ENCODE measurements at places on chromosomes 11 and 22.

- DNase-seq = no peak
Measured at GRCh38 chr11:117861151-117862018, 15.1 kb downstream of the FXYD6 start.

DNA sequence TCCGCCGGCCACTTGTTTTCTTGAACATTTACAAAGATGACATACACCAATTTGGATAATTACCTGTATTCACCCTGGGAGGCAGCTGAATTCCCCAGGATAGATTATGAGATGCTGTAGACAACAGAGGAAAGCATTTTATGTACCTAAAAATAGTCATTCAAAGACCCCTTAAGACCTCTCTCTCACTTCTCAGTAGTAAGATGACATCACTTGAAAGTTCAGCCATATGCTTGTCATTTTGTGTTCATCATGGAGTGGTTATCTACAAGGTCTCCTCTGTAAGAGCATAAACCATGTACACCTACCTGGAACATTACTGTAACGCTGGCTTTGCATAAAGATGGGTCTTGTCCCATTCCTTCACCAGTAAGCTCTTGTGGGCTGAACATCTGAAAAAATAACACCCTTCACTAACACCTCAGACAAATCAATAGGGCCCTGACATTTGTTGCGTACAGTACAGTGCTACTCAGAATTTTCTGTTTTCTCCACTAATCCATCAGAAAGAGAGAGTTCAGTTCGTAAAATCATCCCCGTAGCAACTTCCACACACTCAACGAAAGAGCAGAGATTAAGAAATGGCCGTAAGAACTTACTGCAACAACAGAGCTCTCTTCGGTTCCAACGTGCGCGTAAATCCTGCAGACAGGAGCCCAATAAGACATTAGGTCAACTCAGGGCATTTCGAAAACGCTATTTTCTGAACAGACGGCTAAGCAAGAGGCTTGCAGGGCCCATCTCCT, 15.6 kb upstream of the WDR74 start:
- DNase-seq = no peak

DNA sequence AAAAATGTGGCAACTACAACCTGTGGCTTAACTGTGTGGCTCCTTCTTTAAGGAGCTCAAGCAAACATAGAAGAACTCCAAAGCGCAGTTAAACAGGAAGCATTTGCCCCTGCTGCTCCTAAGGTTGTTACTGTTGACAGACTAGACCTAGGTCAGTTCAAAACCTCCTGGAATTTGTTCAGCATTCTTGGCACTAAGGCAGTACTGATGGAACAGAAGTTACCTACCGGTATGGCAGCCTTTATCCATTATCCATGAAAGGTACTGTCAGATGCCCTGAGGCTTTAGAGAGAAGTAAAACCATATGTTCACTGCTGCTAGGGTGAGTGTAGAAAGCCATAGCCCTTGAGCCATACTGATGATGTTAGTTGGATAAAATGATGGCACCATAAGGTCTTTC, 916.5 kb upstream of the FAT3 start:
- DNase-seq = no peak

GRCh38 chr11:124923296-124923695, 4.2 kb downstream of the HEPN1 start:
- no peak for DNase-seq

- no peak for DNase-seq
Measured at GRCh38 chr11:32420937-32421901, 14.1 kb downstream of the WT1 start.

GRCh38 chr11:134592391-134592990, 180.4 kb upstream of the B3GAT1 start:
- DNase-seq = no peak

- no peak for DNase-seq
Measured at GRCh38 chr11:114358716-114359115, 41.6 kb downstream of the C11orf71 start.

DNA sequence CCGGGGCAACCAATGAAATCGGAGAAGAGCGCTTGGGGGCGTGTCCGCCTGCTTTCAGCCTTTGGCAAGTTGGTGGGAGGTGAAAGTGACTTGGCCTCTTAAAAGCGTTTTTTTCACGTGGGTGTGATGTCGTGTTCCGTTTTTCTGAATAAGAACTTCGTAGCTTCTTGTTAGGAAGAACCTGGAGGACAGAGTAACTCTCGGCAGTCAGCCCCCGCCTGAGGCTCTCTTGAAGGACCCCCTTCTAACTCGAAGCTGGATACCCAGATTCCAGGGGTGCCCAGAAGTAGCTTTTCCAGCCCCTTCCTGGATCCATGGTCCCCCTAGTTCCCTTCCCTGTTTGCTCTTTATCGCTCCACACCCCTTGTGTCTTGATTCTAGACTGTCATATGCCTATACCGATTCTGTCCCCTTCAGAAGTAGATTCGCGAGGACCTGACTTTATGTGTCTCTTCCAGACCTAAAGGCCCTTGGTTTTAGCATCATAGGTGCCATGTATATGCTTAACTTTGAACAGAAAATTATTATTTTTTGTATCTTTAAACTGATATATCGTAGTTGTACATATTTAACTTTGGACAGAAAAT, 915 bp upstream of the OSBP start:
- no peak for DNase-seq

DNA sequence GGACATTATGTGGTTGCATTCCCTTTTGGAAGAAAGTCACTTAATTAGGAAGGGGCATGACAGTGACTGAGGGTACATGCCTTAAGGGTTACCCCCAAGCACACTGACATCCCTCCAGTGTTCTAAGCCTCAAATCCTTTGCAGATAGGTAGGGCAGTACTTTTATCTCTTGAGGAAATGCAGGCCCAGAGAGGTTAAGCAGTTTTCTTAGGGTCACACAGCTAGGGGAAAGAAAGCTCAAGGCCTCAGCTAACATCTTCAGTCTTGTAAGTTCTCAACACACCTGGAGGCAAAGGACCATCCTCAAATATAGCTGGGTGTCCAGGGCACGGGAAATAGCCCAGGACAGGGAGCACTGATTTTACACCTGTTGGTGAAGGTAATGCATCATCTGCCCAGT, 31.6 kb downstream of the KIAA1671 start:
- DNase-seq = no peak

DNA sequence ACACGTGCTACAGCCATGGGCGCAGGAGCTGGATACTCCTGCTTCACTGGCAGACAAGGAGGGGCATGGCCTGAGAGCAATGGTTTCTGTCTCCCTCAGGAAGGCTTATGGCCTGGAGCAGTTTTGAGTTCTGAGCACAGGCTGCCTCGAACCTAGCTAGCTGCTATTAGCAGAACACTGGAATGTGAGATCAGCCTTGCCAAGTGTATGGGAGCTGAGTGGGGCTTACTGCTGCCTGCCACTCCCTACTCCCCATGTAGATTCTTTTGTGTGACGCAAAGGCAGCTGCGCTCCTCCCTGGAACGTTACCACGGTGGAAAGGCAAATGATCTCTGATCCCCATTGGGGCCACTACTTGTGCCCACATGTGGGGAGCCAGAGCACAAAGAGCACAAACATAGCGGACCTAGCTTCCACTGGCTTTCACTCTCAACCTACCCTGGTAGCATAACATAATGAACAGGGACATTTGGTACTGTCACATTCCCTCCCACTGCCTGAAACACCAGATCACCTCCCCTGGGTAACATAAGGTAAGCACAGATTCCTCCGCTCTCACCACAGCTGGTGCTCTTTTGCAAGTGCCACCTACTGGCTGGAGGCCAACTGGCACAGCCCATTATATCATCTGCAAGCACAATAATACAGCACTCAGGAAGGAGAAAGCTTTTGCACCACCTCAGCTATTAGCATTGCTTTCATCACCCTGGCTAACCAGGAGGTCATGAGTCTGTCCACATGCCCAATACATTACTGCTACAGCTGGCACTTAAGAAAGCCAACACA, 84.6 kb upstream of the GUCY1A2 start:
- no peak for DNase-seq

DNA sequence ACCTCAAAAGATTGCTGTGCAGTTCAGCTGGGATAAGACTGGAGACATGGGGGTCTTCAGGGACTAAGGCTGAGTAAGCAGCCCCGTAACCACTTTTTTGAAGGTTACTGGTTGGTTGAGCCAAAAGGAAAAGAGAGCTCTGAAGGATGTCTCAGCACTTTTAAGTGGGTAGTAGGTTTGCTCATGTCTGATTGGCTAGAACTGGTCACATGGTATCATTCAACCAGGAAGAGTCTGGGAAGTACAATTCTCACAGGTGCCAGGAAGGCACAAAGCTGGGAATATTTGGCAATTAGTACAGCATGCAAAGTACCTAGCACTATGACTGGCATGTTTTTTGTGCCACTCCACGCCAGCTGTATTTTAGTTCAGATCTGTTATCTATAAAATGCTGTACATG, 58.1 kb downstream of the SNX19 start:
- DNase-seq = no peak

DNA sequence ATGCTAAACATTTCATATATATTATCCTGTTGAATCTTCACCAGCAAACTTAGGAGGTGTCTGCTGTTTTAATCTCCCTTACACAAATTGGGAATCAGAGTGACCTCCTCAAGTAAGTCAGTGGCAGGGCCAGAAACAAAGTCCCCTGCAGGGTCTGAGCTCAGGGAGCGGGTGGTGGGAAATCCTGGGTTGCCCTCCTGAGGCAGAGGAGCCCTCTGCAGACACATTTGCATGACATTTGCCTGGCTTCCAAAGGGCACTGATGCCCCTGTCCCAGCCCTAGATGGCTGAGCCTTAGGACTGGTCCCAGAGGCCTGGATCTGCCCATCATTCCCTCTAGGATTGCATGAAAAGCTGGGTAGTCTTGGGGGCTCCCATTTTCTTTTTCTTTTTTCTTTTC, 2.1 kb upstream of the INPP5J start:
- no peak for DNase-seq

- DNase-seq = no peak
Measured at GRCh38 chr11:69703768-69704507, at the start of gene FGF19. Gene FGF19 (minus strand): TSS chr11:69704022. CDS start chr11:69703876, 146 bp downstream.

- DNase-seq = no peak
Measured at GRCh38 chr22:43652845-43653244, 159.3 kb downstream of the EFCAB6 start.

GRCh38 chr11:88301488-88302140, 35.9 kb downstream of the CTSC start:
- DNase-seq = no peak

DNA sequence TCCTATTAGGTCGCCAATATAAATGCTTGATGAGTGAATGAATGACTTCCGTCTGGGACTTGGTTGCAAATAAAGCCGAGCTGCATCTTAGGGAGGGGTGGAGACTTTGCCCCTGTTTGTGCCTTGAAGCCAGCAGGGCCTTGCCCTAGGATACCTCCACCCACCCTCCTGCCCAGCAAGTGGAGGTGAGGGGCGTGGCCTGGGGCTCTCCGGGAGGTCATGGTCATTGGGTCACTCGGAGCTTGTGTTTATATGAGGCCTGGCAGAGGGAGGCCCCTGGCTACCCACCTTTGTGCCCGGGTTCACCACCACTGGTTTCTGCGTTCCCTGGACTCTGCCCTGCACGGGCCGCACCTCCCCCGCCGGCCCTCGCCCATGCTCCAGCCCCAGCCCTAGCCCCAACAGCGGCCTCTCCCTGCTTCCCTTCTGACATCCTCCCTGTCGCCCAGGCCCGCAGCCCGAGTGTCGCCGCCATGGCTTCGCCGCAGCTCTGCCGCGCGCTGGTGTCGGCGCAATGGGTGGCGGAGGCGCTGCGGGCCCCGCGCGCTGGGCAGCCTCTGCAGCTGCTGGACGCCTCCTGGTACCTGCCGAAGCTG, 4.3 kb downstream of the MPST start:
- no peak for DNase-seq

- DNase-seq = no peak
Measured at GRCh38 chr11:8315463-8315862, 51.8 kb upstream of the LMO1 start.

GRCh38 chr22:40108396-40108795, 69.3 kb upstream of the TNRC6B start:
- no peak for DNase-seq

- DNase-seq = no peak
Measured at GRCh38 chr11:116257092-116257491, 515.7 kb downstream of the BUD13 start.

- DNase-seq = no peak
Measured at GRCh38 chr22:43867839-43868635, 5.7 kb upstream of the SULT4A1 start.

DNA sequence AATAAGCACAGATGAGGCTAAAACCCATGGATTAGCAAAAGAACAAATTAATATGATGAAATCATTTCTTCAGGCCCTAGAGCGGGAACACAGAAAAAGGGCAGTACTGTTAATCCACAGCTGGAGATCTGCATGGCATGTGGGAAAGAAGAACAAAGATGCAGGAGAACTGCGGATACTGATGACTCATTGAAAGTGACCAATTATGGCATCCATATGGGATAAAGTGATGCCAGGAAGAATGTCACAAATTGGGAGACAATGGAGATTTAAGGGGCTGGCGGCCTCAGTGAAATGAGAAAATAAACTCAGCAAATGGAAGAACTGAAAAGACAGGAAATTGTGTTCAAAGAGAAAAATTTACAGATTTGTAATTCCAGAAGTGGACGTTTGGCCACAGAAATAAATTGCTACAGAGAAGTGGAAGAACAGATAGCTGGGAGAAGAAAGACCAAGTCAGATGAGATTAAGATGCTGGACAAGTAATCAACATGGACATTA, 39.4 kb downstream of the SIK3 start:
- no peak for DNase-seq

- no peak for DNase-seq
Measured at GRCh38 chr11:65338676-65339075, 5.0 kb downstream of the DPF2 start.

DNA sequence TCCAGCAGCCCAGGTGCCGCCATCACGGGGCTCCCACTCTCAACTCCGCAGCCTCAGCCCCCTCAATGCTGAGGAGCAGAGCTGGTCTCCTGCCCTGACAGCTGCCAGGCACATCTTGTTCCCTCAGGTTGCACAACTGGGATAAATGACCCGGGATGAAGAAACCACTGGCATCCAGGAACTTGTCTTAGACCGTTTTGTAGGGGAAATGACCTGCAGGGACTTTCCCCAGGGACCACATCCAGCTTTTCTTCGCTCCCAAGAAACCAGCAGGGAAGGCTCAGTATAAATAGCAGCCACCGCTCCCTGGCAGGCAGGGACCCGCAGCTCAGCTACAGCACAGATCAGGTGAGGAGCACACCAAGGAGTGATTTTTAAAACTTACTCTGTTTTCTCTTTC, at the start of gene SAA1:
SAA1 (plus strand) TSS at position 316 of the 400 bp plus-strand sequence. CDS start 624 bp downstream, outside the sequence.
- DNase-seq = no peak

- no peak for DNase-seq
Measured at GRCh38 chr11:95182397-95182796, 48.6 kb downstream of the SESN3 start.

DNA sequence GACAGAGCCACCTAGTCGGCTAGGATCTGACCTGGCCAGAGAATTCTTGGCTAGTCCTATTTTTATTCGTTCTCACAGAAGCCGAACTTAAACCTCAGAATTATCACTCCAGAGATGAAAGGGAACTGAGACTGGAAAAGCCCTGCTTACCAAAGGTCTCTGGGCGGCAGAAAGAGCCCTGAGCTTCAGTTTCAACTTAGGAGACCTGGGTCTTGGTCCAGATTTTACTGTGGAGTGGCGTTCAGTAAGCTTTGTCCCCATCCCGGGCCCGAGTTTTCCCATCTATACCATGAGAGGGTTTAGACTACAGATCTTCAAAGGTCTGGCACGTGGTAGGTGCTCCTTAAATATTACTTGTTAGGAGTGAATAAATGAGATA, 516 bp downstream of the NEU3 start:
- DNase-seq = no peak

- DNase-seq = no peak
Measured at GRCh38 chr22:42862045-42862734, 5.1 kb upstream of the ARFGAP3 start.
